Stimulated activated CD4-positive, alpha-beta T cell treated with anti-CD3 and anti-CD28 coated beads, Interleukin-2, amount 100 ng/mL, for 24 hours (primary cell): ENCODE measurements at places on chromosomes 11 and 22.

DNA sequence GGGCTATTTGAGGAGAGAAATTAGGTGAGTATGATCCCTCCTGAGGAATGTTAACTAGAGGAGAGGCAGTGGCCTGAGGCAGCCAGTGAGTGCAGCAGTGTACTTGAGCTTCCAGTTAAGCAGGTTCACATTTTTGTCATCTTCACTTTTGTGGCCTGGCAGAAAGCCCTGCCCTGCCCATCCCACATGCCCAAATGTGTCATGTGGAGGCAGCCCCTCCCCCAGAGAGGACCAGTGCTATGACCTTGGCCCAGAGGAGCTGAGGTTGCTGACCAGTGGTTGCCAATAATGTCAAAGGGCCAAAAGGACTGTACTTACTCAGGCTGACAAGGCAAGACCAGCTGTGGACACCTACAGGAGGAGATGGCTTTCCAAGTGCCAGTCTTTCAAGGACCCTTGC, 17.6 kb upstream of the GRK2 start:
- no peak for DNase-seq

DNA sequence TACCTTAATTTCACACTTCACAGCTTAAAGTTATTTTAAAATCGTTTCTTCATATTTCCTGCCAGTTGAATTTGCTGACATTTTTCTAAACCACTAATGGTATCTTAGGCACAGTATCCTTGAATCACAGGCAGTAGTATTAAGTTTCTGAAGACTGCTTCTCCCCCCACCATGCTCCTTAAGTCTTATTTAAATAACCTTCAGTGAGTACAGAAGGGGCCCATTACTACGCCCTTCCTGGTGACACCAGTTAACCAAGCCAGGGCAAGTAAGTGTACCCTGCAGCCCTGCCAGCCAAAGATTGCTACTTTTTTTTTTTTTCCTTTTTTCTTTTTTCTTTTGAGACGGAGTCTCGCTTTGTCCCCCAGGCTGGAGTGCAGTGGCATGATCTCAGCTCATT, 19.9 kb downstream of the KDM2A start:
- no peak for DNase-seq

- peak; percentile 62 for DNase-seq
Observed at GRCh38 chr11:15819679-15820286, 536.6 kb downstream of the SOX6 start.

DNA sequence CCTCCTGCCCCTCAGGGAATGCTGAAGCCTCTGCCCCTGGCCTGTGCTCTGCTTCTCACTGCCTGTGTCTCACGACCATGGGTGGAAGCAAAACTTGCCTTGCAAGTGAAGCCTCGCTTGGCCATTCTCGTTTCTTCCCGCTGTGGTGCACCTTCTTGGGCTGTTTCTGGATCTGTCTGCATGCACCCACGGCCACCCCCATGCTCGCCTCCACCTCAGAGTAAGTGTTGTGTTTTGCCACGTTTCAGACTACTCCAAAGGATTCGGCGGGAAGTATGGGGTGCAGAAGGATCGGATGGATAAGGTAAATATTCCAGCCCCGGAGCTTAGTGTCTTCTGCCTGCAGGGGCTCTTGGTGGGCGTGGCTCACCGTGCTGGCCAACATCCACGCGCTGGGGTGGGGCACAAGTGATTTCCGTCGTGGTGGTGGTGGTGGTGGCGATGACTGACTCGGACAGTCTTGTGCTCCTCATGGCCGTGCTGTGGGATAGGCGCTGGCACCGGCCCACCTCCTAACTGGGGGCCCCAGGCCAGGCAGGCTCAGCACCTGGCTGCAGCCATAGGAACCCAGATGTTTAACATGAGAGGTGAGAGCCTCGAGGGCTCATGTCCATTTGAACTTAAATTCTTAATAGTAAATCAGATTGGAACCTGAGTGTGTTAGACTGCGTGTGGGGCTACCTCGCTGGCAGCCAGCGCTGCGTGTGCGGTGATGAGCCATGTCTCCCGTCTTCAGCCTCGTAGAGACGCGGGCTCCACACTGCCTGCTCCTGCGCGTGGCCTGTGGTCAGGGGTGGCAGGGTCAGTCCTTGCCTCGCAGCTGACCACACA, 24.6 kb downstream of the CTTN start:
- DNase-seq: no peak

GRCh38 chr11:72111300-72112142, 974 bp downstream of the ANAPC15 start:
- no peak for DNase-seq
